NCI-H1417 (cell line): ENCODE measurements at places on chromosomes 7 and 10.

DNA sequence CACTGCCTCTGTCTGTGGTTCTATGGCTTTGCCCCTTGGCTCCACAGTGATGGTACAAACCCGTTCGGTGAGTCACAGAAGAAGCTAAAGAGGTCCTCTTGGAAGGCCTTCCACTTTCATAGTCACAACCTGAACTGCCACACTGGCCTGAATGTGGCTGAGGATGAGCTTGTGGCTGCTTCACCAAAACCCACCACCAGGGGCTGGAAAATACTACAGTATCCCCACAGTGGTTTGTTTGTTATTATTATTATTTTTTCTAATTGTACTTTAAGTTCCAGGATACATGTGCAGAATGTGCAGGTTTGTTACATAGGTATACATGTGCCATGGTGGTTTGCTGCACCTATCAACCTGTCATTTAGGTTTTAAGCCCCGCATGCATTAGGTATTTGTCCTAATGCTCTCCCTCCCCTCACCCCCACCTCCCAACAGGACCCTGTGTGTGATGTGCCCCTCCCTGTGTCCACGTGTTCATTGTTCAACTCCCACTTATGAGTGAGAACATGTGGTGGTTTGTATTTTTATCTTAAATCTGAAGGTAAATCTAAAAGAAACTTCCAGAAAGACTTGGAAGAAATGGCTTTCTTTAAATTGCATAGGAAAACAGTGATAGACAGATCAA lies 160.8 kb upstream of the NPSR1 start:
- no peak for DNase-seq

GRCh38 chr7:145643981-145644380 lies 472.6 kb upstream of the CNTNAP2 start:
- no peak for DNase-seq

GRCh38 chr7:44240376-44240775 lies 39.6 kb downstream of the YKT6 start:
- DNase-seq, result no peak

DNA sequence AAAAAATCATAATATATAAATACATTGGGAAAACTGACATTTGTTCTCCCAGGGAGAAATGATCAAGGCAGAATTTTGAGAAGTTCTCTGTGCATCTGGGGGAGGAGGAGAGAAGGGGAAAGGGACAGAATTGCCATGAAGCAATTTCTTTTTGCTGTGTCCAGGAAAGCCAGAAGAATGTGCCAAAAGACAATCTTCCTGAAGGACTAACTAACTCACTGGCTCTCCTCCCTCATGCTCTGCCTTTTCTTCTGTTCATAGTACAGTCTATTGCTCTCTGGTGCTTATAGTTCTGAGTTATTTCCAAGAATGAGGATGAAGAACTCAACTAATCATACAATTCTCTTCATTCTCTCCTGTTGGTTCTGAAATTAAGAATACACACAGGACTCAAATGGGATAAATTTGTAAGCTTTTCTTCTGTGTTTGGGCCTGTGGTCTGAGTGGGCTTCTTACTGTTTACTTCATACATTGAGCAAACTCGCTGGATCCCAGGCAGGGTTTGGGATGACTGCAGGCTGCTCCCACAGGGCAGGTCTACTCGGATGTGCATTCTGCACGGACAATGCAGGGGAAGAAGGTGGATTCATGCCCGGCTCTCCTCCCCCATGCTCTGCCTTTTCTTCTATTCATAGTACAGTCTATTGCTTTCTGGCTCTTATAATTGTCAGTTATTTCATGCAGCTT lies 22.2 kb upstream of the FAM171A1 start:
- DNase-seq, result no peak

DNA sequence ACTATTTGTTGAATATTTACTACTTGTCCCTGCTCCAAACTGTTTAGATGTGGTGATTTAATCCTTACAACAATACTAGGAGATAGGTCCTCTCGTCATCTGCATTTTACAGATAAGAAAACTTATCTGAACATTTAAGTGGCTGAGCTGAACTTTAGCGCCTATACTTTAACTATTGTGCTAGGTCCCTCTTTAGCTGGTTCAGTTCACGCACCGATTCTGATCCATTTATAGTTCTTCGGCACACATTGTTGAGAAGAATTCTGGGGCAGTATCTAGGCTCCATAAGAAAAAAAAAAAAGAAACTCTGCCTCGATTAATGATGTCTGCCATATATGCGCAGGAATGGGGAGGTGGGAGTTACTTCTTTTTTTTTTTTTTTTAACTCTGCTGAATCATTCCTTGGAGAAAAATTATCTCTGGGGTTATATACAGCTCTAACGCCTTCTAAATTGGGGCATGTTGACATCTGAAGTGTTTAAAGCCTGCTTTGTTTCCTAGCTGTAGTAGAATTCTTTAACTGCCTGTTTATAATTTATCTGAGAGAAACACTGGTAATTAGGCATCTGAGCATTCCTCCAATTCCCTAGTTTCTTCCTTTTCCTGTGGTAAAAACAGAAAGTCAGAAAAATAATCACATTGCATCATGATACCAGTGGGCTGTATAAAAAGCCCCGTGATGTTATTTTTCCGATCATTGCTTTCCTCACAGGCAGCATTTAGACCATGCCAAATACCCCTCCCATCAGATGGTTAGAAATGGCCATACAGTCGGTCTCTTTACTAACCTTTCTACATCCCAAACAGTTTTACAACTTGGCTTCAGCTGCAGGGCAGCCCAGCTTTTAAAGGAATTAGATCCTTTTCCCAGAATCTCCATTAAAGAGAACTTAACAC lies 98.5 kb upstream of the KDM7A start:
- DNase-seq, result no peak

DNA sequence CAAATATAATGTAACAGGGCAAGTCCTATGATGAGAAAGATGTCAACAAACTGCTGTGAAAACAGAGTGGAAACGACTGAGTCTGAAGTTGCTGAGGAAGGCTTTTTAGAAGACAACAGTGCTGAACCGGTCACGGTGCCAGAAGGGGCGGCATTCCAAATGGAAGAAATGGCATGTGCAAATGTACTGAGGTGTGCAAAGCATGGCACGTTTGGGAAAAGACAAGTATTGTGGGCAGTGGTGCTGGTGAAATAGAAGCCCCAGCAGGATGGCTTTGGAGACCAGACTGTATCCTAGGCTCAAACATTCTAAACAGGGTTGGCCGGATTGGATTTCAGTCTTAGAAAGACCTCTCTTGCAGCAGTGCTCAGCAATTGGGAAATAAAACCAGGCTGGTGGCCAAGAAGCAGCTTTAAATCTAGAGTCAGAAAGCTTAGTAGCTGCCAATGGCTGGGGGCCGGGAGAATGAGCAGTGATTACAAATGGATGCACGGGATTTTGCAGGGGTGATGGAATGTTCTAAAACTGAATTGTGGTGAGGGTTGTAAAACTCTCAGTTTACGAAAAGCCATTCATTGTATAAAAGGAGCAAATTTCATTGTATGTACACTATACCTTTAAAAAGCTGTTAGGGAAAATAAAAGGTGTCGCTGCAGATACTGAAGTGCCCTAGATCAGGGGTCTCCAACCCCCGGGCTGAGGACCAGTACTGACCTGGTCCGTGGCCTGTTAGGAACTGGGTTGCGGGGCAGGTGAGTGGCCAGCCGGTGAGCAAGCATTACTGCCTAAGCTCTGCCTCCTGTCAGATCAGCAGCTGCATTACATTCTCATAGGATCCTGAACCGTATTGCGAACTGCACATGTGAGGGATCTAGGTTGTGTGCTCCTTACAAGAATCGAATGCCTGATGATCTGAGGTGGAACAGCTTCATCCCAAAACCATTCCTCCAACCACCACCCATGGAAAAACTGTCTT lies 141.6 kb downstream of the HIBADH start:
- DNase-seq, result no peak

DNA sequence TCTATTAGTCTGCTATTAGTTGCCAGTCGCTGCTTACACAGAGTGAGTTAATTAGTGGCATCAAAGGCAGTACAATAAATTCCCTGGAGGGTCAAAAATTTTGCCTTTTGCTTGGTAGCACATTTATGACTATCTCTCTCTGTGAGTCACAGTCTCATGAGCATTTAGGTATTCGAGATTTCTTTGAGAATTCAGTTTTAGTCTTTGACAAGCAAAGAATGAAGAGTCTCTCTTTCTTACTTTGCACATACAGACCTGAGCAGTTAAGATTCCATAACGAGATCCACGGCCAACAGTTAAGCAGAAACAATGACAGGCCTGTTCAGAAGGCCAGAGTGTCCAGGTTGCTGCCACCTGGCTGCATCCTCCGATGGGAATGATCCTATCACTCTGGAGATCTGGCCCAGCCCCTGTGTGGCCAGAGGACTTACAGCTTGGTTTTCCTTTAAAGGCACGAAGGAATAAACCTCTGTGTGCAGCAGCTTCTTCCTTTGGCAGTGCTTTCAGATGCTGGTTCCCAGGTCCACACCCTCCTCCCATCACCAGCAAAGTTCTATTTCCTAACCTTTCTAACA lies 80.6 kb downstream of the GLI3 start:
- DNase-seq, result no peak

DNA sequence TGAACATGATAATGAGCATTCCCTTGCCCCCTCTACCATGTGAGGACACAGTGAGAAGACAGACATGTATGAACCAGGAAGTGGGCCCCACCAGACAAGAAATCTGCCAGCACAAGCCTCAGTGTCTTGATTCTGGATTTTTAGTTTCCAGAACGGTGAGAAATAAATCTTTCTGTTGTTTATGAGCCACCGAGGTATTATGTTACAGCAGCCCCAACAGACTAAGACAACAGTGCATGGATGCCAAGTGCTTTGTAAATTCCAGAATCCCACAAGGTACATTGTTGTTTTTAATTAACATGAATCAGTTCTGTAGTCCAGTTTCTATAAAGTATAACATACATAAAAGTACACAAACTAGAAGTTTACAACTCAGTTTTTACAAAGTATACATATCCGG lies 162.2 kb downstream of the ARHGAP21 start:
- no peak for DNase-seq

DNA sequence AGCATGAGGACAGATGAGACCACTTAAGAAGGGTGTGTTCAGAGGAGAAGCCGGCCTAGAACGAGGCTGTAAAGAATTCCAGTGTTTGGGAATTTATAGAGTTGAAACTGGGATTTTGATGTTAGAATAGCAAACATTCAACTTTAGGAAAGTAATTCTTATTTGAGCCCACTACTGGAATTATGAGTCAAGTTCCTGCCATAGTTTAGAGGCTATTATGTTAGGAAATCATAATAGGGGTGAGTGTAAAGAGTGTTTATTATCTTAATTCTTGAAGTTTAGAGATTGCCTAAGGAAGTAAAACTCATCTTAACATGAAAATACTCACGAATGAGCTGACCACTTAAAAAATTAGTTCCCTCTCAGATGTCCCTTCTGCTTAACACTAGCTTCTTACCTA lies 2.1 kb downstream of the CBLL1 start:
- no peak for DNase-seq
